ENCODE measurements at places on chromosomes 1 and 21.

- DNase-seq: no peak
These were observed 290.8 kb upstream of the ESRRG start for GRCh38 chr1:217014066-217014465.

- DNase-seq: no peak
These were observed 515.8 kb downstream of the PTPRU start for GRCh38 chr1:29752141-29752540.

DNA sequence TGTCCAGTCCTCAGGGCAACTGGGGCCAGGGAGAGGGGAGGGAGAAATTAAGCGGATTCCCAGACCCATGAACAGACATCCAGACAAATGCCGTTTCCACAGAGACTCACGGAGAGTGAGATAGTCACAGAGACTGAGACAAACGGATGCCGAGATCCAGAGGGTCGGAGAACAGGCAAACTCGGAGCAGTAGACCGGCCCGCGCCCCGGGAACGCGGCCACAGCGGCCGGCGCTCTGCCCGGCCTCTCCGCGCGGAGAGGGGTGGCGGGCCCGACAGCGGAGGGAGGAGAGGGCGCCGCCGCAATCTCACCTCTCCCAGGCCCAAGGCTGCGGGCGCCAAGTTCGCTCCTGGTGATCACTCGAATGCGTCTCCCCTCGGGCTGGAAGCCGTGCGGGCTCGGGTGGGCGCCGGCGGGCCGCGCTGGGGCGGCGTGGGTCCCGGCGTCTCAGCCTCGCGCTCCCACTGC lies 831 bp upstream of the FOXD2 start:
- no peak for DNase-seq

- peak; percentile 7 for DNase-seq
These were observed 1.4 kb downstream of the TIPRL start for GRCh38 chr1:168180148-168180524.

GRCh38 chr1:3105167-3105863 lies 36.3 kb downstream of the PRDM16 start:
- no peak for DNase-seq

DNA sequence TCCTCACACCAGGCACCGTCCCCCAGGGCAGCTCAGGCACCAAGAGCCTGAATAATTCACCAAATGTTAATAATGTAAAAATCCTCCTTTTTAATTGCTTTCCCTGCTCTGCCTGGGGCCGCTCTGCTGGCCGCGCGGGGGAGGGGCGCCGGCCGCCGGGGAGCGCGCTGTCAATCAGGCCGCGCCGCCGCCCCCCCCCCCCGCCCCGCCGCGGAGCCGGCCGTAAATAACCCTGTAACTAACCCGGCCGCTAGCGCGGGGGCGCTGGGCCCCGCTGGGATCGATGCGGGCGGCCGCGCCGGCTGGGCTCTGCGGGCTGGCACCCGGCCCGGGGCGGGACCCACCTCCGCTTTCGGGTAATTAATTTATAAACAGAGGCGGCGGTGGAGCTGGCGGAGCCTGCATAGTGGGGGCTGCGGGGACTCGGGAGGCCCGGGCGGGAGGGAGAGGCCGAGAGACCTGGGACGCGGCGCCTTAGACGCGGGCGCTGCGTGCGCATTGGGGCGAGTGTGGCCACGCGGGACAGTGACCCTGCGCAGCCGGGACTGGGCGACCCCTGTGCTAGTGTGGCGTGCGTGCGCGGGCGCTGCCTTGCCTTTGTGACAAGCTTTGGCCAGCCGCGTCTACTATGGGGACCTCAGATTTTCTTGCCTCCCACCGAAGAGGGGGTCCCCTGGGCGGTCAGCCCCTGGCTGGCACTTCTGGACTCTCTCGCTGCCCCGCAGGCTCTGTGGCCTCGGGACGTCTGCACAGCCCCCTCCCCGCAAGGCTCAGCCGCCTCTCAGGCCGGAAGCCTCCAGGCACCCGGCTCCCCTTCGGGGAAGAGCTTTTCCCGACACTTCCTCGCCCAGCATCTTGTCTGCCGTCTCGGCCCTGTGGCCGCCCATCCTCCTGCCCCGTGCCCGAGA lies 16.6 kb downstream of the SAMD11 start:
- DNase-seq: peak; percentile 28

DNA sequence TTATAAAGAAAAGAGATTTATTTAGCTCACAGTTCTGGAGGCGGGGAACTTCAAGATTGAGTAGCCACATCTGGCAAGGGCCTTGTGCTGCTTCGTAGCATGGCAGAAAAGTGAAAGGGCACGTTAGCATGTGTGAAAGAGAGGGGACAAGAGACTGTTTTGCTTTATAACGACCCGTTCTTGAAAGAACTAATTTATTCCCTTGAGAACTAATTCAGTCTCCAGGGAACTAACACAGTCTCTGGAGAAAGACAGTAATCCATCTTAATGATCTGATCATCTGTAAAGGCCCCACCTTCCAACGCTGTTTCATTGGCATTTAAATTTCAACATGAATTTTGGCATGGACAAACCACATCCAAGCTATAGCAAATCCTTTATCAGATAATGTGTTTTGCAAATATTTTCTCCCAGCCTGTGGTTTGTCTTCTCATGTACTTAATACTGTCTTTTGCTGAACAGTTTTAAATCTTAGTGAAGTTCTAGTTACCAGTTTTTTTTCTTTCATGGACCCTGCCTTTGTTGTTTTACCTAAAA lies 26.1 kb downstream of the MTR start:
- no peak for DNase-seq

- no peak for DNase-seq
These were observed 11.2 kb upstream of the MANEAL start for GRCh38 chr1:37782491-37782890.

DNA sequence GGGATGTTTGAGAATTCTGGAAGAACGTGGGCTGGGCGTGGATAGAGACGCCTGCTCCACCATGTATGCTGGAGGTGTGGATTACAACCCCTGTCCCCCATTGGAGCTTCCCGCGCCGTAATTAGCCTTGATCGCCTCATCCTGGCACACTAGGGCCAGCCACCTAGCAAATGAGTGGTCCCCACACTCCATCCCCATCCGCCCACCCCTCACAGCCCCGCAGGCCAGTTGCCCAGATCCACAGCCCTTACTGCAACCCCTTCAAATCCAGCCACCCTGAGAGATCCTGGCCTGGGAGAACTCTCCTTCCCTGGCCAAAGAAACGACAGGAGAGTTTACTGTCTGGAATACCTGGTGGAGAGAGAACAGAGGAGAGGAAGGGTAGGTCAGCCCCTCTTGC lies 375 bp upstream of the GJA4 start:
- no peak for DNase-seq

- DNase-seq: no peak
These were observed 356 bp downstream of the INTS11 start for GRCh38 chr1:1324084-1324523.

GRCh38 chr1:185998391-185998790 lies 264.2 kb downstream of the HMCN1 start:
- DNase-seq: no peak

DNA sequence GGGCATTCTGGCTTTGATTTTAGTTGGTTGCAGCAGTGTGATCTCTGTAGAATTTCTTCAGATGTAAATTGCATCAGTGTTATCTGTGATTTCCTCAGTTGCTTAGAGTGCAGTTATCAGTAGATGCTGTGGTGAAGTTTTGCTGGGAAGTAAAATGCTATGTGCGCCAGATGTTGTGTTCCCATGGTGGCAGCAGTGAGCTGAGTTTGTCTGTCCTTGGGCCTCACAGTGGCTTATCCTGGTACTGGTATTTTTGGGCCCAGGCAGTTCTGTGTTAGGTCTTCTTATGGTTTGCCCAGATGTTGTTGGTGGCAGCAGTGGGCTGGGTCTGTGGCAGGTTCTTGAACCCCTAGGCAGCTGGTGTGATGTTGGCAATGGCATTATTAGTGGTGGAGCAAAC lies 1242.1 kb downstream of the PLA2G4A start:
- DNase-seq: no peak

DNA sequence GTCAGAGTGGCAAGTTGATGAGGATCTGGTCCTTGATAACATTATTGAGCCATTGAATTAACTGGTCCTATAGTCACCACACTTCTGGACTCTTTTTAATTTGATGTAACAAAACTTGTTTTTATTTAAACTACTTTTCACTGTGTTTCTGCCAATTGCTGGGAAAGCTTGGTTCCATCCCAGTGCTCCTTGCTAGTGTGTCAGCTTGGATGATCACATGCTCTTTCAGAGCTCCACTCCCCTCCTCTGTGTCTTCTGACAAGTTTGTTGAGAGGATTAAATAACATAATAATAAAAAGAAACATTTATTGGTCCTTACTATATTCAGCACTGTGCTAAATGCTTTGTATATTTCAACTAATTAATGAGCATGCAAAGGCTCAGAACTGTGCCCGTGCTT lies 448.5 kb upstream of the B3GALT2 start:
- no peak for DNase-seq

DNA sequence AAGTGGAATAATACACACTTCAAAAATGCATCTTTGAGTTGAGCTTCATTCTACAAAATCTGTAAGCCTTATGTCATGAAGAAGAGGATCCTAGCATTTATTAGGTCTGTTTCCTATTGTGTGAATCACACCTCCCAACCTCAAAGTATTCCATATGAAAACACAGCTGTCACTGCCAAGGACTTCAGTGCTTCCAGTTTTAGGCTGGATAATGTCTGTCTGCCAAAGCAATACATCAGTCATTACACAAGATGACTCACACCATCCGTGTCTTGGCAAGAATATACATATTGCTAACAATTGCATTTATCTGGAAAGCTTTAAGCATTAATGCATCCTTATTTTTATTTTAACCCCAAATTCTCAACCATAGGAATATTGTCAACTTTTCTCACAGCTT lies 125.7 kb upstream of the TMPRSS15 start:
- DNase-seq: no peak

- no peak for DNase-seq
These were observed 157.8 kb downstream of the KCNT2 start for GRCh38 chr1:196450143-196451095.

- no peak for DNase-seq
These were observed 1.6 kb downstream of the ADCY10 start for GRCh38 chr1:167912294-167912693.

GRCh38 chr1:29793653-29794348 lies 557.5 kb downstream of the PTPRU start:
- DNase-seq: no peak

- no peak for DNase-seq
These were observed 54.3 kb upstream of the EPHA8 start for GRCh38 chr1:22508991-22509390.

- no peak for DNase-seq
These were observed 59.2 kb downstream of the HTR6 start for GRCh38 chr1:19723874-19724273.

GRCh38 chr1:65510961-65511360 lies 90.5 kb downstream of the LEPR start:
- no peak for DNase-seq

DNA sequence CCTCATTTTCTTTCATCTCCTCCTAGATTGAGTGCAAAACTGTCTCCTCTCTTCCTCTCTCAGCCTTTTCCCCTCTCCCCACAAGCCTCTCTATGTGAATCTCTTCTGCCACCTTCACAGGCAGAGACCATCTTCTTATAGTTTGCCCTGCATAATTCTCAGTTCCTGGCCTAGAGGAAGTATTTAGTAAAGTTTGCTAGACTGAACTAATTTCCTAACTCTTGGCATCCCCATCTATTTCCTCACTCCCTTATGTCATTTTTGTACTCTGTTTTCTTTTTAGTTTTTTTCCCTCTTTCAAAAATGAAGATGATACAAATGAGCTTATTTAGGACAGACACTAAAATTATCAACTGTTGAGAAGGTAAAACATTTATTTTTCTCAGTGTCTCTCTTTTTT lies 66.0 kb downstream of the XCL2 start:
- DNase-seq: no peak

DNA sequence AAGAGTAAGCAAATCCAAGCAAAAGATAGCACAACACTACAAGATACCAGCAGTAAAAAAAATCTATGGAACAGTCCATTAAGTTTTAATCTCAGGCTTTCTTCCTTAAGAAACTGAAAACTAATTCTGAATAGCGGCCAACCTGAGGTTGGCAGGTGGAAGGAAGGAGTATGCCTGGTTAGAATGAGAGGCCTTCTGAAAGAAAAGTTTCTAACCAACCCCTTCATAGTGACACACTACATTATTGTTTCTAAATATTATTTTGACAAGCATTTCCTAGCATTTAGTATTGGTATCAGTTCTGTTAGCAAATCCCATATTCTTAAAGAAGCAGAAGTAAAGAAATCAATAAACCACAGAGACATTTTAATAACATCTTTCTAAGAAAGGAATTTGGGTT lies 205.7 kb upstream of the PTBP2 start:
- DNase-seq: no peak

- DNase-seq: no peak
These were observed 85.1 kb downstream of the PCSK9 start for GRCh38 chr1:55124470-55124869.

DNA sequence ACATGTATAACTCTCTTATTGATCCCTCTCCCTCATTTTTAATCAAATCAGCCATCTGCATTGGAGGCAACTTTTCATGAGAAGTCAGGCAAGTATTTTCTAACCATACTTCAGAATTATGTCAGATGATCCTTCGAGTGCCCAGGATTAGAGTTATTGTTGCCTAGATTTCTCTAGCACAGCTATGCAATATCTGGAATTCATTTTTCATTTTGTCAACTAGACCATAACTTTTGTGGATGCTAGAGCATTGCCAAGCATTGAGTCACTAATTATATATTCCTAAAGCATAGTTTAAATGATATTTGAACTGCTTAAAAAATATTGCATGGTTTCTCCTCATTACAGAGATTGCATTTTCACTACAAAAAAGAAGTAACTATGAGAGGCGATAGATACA lies 21.2 kb downstream of the HFM1 start:
- DNase-seq: no peak

DNA sequence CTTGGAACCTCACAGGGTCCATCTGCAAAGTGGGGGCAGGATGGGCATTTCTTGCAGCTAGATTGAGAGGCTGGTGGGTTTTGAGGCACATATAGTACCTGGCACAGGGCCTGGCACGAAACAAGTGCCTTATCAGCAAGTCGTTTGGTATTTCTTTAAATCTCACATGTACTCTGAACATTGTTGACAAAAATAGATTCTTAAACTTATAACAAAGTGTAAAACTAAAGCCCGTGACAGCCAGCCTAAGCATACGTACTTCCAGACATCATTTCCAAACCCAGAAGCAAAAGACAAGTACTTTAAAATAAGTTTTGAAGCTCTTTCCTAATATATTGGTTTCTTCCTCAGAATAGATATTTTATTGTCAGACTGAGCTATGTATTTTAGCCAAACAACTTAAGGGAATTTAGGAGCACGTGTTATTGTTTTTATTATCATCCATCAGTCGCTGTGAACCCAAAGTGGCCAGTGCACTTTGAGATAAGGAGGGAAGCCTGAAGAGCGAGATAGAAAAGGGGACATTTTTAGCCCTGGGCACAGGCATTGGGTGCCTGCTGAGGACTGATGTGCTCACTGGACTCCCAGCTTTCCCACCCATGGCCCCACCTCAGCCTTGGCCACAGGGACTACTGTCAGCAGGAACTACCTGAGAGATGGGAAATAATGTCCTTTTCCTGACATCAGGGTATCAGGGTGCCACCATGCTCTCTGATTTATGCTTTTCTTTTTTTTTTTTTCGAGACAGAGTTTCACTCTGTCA lies 3.0 kb downstream of the FBLIM1 start:
- no peak for DNase-seq

Measured in CD4-positive, alpha-beta T cell treated with Interleukin-17A for 1 hour (primary cell).